ENCODE measurements at places on chromosomes 11 and 22. TPM values are rescaled to one million over a fixed set of nuclear protein-coding genes. Genes with fewer than 3 reads are reported as not detected.

GRCh38 chr11:92859156-92859690 is 110.2 kb upstream of the MTNR1B start:
- no peak for DNase-seq

DNA sequence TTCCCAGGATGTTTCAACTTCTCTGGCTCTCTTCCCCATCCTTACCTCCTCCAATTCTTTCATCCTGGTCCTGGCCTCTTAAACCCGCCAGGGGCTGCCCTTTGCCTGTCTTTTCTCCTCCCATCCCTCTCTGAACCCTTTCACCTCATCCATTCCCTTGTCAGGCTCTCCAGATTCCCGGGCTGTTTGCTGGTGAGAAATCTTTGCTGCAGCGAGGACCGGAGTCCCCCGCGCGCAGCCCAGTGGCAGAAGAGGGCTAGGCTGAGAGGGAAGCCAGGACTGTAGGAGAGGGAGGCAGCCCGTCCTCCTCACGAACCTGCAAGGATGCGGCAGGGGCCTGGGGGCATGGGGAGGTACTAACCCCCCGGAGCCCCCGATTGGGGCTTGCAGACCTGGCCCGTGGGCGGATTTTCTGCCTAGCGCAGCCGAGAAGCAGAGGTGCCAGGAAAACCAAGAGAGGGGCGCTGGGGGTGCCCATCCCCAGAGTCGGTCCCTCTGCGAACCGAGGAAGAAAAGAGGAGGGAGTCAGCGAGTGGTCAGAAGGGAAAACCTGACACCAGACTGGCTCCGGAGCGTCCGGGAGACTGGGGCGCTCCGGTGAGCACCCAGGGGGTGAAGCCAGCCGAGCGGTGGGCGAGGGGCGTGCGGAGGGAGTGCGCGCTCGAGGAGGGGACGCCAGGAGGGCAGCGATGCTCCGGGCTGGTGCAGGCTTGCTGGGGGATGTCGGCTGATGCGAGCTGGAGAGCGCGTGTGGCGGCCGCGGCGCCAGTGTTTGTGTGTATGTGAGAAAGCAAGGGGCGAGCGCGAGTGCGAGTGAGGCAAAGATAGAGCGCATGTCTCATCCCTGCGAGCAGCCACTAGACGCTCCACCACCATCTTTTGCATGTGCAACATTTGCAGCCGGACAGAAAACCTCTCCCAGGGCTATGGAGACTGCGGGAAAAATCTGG is at the start of gene GRIA4:
Gene GRIA4, plus strand, starts transcription at position 242 of the 950 bp plus-strand sequence. CDS start 925 bp downstream, outside the sequence.
- DNase-seq = no peak

DNA sequence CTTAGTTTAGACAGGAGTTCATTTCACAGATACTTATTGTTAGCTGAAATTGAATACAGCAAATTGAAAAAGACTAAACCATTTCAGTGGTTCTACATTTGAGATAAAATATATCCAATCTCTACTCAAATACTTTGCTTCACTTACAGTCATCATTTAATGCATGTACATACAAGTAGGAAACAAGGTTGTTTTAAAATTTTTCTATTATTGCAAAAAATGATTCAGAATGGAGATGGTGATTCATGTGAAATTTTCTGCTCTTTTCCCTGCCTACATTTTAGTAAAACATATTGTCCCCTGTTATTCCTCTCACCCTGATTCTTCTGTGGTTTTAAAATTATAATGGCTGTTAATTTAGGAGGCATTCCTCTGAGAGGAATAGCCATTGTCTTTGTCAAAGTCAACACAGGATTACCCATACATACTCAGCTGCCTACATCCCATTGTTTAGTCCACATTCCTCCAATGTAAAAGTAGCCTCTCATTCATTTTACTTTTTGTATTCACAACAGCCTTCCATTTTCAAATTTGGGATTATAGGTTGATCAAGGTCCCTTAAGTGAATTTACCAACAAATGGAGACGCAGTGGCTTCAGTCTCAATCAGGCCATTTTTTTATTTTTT is 60.1 kb downstream of the TRPC6 start:
- no peak for DNase-seq

GRCh38 chr22:26581633-26582168 is 8.2 kb downstream of the TPST2 start:
- DNase-seq = no peak

- DNase-seq = no peak
Observed at GRCh38 chr22:32444068-32444467, 20.2 kb downstream of the BPIFC start.

DNA sequence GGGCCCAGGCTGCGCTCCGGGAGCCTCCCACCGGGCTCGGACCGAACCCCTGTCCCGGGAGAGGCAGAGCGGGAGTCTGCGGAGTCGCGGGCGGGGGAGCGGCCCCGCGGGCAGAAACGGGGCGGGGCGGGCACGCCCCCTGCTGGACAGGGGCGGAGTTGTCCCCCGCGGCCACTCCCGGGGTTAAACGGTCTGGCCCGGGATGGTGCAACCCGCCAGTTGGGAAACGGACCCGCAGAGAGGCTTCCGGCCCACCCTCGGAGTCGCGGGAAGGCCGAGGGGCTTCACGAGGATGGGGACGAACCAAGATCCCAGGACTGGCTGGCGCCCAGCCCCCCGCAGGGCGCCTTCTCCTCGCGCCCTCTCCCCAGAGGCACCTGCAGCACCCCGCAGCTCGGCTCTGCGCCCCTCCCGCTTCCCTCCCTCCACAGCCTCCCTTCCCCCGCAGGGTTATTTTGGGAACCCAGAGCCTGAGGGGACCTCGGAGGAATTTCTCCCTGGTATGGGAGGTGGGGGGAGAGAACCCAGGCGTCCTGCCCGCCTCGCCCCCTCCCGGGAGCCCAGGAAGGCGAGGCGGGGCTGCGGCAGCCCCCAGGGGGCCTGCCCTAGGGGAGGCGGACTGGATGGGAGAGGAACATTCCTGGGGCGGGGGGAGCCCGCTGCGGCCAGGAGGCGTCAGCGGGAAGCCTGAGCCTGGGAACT is 902 bp downstream of the RASGRP2 start:
- DNase-seq = peak; percentile 78

DNA sequence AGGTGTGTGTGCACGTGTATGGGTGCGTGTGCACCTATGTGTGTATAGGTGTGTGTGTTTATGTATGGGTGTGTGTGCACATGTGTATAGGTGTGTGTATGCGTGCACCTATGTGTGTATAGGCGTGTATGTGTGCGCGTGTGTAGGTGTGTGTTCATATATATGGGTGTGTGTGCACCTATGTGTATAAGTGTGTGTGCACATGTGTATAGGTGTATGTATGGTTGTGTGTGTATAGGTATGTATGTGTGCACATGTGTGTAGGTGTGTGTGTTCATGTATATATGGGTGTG is 26.9 kb downstream of the KCNQ1 start:
- no peak for DNase-seq

DNA sequence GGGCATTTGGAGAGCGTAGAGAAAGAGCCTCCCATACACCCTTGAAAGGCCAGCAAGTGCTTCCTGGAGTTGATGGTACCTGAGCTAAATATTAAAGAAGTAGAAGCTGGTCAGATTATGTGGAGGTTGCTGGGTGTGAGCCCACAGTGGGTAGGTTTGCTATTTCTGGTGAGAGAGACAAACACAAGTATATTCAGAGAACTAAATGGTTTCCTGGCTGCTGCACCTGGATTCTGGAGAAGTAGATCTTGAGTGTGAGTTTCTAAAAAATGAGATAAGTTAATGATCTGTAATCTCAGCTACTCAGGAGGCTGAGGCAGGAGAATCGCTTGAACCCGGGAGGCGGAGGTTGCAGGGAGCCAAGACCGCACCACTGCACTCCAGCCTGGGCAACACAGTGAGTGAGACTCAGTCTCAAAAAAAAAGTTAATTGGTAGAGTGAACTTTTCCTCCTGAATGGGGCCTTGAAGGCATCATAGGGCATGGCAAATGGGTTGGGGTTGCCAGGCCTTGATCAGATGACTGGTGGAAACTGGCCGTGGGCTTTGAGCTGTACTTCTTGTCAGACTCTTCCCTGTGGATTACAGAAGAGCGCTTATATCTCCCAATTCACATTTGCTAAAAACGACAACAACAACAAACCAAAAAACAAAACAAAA is 75.8 kb downstream of the ADAMTS15 start:
- no peak for DNase-seq

NFAM1 gene
- 1.1 TPM for total RNA-seq

TBX1 gene
- 1.0 TPM for total RNA-seq

OR52N4 gene
- total RNA-seq = not detected

SLCO2B1 gene
- 20.9 TPM for total RNA-seq

Data from uterus (tissue), 4 donors.